ENCODE measurements at places on chromosomes 4 and X. TPM values are rescaled to one million over a fixed set of nuclear protein-coding genes. Genes with fewer than 3 reads are reported as not detected.

DNA sequence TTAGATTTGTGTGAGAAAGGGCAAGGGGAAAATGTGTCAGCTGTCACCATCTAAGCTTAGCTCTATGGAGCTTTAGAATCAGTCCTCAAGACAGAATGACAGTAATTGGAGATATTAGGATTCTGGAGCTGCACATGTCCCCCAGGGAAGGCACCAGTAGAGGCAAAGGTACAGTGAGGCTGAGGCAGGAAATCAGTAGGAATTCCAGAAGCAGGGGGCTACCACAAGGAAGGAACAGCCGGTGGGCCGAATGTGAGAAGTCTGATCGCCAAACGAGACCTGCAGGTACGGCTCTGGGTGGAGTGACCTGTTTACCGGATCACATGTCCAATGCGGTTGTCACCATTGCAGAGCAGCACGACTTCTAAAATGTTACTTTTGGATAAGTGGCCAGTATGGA is 52.6 kb downstream of the RNF150 start:
- no peak for DNase-seq

- DNase-seq, result no peak
These were observed 1100.2 kb upstream of the INTU start for GRCh38 chr4:126532527-126532926.

DNA sequence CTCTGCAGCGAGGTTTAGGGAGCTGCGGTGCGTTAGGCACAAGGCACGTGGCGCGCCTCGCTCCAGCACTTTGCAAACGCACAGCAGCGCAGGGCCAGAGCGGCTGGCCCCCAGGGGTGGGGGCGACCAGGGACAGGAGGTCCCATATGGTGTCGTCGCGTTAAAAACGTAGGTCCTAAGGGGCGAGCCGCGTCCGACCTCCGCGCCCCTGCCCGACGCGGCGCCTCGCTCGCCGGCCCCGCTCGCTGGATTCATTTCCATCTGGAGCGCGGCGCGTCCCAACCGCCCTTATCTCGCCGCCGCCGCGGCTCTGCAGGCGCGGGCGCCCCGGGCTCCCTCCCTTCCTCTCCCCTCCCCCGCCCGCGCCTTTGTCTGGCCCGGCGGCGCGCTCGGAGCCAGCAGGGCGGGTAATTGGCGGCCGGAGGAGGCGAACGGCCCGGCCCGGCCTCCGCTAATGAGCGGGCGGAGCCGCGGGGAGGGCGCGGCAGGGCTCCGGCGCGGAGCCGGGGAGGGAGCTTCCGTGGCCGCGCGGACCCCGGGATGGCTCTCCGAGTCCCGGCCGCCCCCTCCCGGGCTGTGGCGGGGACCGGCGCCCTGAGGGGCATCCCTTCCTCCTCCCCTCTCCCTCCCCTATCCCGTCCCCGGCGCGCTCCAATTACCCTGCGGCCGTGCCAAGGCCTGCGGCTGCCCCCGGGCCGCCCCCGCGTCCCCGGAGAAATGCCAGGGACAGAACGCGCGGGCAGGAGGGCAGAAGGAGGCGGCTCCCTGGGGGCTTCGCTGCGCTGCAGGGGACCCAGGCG is 409.0 kb downstream of the BCOR start:
- DNase-seq, result peak; percentile 65

HSFX4 gene
- not detected for total RNA-seq

DNA sequence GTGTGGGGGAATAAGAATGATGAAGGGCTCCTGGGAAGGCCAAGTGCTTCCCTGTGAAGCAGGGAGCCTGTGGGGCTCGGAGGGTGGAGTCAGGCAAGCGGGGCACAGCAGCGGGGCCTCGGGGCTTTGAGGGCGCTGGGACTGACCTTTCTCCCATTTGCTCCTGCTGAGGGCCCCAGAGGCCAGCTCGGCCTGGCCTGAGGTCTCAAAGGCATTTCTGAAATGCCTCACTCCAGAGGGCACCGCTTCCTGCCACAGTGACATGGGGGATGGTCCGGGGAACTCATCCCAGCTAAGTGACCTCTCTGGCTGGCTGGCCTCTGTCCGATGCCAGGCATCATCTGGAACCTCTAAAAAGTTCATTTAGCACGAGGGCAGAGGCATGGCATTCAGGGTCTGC is 98.8 kb upstream of the STX18 start:
- no peak for DNase-seq

GRCh38 chrX:47232197-47232802 is 509 bp upstream of the USP11 start:
- no peak for DNase-seq

DNA sequence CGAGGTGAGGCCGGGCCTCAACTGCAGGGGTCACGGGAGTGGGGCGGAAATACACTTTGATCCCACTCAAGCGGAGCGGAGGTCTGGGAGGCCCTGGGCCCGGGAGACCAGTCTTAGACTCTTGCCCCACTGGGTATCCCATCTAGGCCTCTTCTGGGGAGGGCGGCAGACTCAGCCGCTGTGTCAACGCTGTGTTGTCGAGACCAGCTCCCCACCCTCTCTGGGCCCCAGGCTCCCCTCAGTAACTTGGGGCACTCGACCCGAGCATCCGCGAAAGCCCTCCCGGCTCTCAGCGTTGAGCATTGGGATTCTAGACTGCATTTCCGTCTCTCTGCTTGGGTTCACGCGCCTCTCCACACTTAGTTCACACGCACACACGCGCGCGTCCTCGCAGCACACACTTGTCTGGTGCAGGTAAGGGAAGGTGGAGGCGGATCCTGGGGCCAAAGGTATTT is 1.7 kb downstream of the NKX3-2 start:
- no peak for DNase-seq

- DNase-seq, result no peak
These were observed 436.6 kb downstream of the SPRY1 start for GRCh38 chr4:123833171-123833643.

GRCh38 chr4:10577508-10578426 is 106.8 kb downstream of the CLNK start:
- no peak for DNase-seq

GRCh38 chr4:6908432-6909112 is 1.1 kb upstream of the TBC1D14 start:
- no peak for DNase-seq

GRCh38 chr4:25743971-25744370 is 88.3 kb downstream of the SLC34A2 start:
- DNase-seq, result no peak

DNA sequence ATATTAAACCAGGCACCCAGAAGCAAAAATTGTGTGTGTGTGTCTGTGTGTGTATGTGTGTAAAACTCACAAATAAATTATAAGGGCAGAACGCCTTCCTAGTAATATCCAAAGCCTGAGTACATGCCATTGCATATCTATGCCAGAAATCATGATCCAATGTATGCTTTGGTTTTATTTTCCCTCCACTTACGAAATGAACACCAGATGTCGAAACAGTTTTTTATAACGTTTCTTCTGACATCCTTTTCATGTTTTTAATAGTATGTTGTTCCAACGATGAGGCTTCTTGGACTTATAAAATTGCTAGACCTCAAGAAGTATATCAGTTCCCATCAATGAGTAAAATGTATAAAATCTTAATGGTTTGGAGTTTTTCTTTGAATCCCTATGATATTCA is 55.4 kb downstream of the KCNIP4 start:
- DNase-seq, result no peak

GRCh38 chr4:27835851-27836250 is 975.2 kb downstream of the STIM2 start:
- DNase-seq, result no peak

Data from lower lobe of right lung (tissue), 2 donors.